Left lung (tissue), 14 donors: ENCODE measurements at places on chromosomes 7 and 10.

DNA sequence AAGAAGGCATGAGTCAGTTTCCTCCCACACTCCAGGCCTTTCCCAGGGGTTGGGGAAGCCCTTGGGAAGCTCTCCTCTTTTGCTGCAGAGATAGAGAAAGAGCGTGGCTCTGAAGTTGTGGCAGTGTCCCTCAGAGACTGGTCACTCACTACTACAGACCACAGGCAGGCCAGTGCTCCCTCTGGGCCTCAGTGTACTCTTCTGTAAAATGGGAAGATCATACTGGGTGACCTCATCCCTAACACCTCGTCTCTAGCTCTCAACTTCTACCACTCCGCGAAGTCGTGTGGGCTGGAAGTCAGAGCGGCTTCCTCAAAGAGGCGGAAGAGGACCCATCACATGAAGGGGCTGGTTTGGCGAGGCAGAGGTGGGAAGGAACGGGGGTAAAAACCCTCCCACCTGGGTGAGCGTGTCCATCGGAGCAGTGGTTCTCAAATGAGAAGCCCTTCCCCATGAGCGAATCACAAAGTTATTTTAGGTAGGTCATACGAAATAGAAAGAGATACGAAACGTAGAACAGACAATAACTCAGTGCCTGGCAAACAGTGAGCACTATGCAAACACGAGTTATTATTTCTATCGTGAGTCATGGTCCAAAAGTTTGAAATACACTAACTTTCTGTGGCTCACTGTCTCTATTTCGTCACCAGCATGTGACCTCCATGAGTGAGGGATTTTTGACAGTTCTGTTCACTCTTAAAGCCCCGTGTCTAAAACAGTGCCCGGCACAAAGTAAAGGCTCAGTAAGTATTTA lies 32.7 kb downstream of the PRKAG2 start:
- no peaks in the 10 kb centered on the region for H3K36me3 ChIP-seq
- H3K4me1 ChIP-seq: peaks cover 56% of the 10 kb centered on the region
- no peaks in the 10 kb centered on the region for H3K27me3 ChIP-seq
- no peak overlapping the region for H3K4me3 ChIP-seq

GRCh38 chr10:44803862-44804261 lies 107.3 kb upstream of the TMEM72 start:
- peaks cover 5% of the 10 kb centered on the region for H3K27me3 ChIP-seq
- no peak overlapping the region for H3K27ac ChIP-seq

- DNase-seq: no peak
- no peaks in the 10 kb centered on the region for H3K27me3 ChIP-seq
- no peak overlapping the region for H3K4me3 ChIP-seq
- no peak overlapping the region for H3K27ac ChIP-seq
Measured at GRCh38 chr7:90191648-90192047, 19.9 kb upstream of the STEAP2 start.

GRCh38 chr7:50121286-50121685 lies 28.2 kb upstream of the ZPBP start:
- DNase-seq: no peak
- no peaks in the 10 kb centered on the region for H3K36me3 ChIP-seq
- no peak overlapping the region for H3K4me3 ChIP-seq
- no peak overlapping the region for H3K27ac ChIP-seq
- H3K27me3 ChIP-seq: no peaks in the 10 kb centered on the region

DNA sequence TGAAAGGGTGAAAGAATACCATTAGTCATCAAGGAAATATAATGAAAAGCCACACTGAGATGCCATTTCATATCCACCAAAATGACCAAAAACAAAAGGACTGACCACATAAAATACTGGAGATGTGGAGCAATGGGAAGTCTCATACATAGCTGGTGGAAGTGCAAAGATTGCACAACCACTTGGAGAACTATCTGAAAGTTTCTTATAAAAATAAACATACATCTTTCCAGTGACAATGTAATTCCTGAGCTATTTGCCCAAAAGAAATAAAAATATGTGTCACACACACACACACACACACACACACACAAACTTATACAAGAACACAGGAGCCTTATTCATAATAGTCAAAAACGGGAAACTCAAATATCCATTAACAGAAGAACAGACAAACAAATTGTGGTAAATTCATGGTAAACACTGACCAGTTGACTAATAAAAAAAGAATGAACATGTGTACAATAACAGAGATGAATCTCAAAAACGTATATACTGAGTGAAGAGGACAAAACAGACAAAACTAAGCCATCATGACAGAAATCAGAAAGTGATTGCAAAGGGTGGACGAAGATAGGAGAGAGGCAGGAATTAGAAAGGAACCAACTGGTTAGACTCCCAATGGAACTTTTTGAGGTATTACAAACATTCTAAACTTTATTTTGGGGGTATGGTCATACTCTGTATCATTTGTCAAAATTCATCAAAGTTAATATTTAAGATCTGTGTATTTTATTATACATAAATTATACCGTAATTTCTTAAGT lies 21.5 kb downstream of the WASL start:
- H3K4me3 ChIP-seq: no peak overlapping the region
- H3K4me1 ChIP-seq: peaks cover 37% of the 10 kb centered on the region
- DNase-seq: no peak
- no peaks in the 10 kb centered on the region for H3K36me3 ChIP-seq

GRCh38 chr10:29245476-29245875 lies 43.4 kb upstream of the LYZL1 start:
- DNase-seq: no peak
- no peak overlapping the region for H3K27ac ChIP-seq
- no peak overlapping the region for H3K4me3 ChIP-seq
- no peaks in the 10 kb centered on the region for H3K4me1 ChIP-seq
- no peaks in the 10 kb centered on the region for H3K36me3 ChIP-seq

- no peak for DNase-seq
- H3K4me1 ChIP-seq: no peaks in the 10 kb centered on the region
- no peak overlapping the region for H3K4me3 ChIP-seq
Measured at GRCh38 chr7:134708692-134709091, 62.0 kb downstream of the BPGM start.

DNA sequence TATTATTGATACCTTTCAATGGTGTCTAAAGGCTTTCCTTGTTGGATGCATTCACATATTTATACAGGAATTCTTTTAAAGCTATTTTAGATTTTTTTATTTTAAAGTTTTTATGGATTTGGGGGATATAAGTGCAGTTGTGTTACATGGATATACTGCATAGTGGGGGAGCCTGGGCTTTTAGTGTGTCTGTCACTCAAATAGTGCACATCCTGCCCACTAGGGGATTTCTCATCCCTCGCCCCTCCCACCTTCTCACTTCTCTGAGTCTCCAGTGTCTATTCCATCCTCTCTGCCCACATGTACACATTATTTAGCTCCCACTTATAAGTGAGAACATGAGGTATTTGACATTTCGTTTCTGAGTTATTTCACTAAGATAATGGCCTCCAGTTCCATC lies 154.0 kb upstream of the MKI67 start:
- no peaks in the 10 kb centered on the region for H3K4me1 ChIP-seq
- no peak overlapping the region for H3K27ac ChIP-seq
- no peak for DNase-seq
- H3K4me3 ChIP-seq: no peak overlapping the region

DNA sequence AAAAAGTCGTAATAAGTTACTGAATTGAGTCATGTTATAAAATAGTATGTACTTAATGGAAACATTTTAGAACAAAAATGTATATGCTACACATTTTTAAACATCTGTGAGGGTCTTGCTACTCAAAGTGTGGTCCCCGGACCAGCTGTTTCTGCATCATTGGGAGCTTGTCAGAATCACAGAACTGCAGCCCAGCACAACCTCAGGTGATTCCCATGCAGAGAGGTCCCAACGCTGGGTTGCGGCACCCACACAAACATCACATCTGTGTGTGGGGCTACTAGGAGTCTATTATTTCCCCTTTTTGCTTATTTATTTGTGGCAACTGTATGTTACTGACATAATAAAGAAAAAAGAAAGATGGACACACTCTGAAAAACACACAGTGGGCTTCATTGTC lies 146.6 kb downstream of the BMS1 start:
- no peak overlapping the region for H3K27ac ChIP-seq
- H3K36me3 ChIP-seq: no peaks in the 10 kb centered on the region
- peaks cover 21% of the 10 kb centered on the region for H3K27me3 ChIP-seq
- H3K4me3 ChIP-seq: no peak overlapping the region

DNA sequence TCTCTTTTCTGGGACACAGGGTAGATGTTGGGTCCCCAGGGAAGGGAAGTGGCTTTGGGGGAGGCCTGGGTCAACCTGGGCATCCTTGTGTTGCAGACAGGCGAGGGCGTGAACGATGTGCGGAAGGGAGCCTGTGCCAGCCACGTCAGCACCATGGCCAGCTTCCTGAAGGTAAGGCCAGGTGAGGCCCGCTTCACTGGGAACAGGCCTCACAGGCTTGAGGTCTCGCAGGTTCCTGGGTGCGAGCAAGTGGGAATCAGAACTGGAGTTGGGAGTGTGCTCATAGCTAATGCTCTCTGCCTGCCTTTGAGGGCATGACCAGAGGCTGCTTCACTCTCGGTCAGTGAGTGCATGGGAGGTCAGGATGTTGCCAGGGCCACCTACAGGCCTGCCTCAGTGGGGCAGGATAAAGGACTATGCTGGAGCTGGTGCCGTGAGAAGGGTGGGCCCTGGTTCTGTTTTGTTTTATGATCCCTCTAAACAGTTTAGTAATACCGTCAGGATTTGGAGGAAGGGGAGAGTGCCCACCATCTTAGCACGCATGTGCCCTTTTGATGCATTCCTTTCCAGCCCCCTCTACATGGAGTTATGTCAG lies 8.4 kb downstream of the DBNL start:
- DNase-seq: no peak
- H3K27me3 ChIP-seq: no peaks in the 10 kb centered on the region
- H3K27ac ChIP-seq: no peak overlapping the region
- no peaks in the 10 kb centered on the region for H3K4me1 ChIP-seq
- no peak overlapping the region for H3K4me3 ChIP-seq

DNA sequence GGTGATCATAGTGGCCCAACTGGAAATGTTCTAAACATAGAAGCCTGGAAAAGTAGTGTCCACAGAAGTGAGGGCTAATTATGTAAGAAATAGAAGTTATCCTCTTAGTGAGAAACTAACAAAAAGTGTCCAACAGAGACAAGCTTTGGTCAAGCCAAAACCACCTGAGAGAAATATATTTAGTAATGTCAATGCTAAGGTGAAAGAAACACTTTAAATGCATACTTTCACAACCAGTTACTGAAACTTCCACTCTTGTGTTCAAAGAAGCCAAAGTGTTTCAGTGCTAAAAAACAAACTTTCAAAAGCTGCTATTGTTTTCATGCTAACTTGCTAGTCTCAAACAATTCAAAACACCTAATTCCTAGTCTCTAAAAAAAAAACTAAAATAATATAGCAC lies 18.1 kb downstream of the RAB11FIP2 start:
- H3K36me3 ChIP-seq: no peaks in the 10 kb centered on the region
- no peaks in the 10 kb centered on the region for H3K27me3 ChIP-seq
- DNase-seq: no peak
- no peaks in the 10 kb centered on the region for H3K4me1 ChIP-seq
- H3K27ac ChIP-seq: no peak overlapping the region

GRCh38 chr10:13632884-13633440 lies 46.2 kb downstream of the PRPF18 start:
- H3K27me3 ChIP-seq: no peaks in the 10 kb centered on the region
- DNase-seq: no peak
- H3K4me1 ChIP-seq: no peaks in the 10 kb centered on the region
- H3K36me3 ChIP-seq: peaks cover 37% of the 10 kb centered on the region
- no peak overlapping the region for H3K4me3 ChIP-seq
- H3K27ac ChIP-seq: peak overlapping the region; percentile 37

GRCh38 chr7:115145512-115145911 lies 223.6 kb downstream of the MDFIC start:
- no peaks in the 10 kb centered on the region for H3K27me3 ChIP-seq
- peaks cover 6% of the 10 kb centered on the region for H3K4me1 ChIP-seq
- peak overlapping the region; percentile 63 for H3K27ac ChIP-seq
- no peaks in the 10 kb centered on the region for H3K36me3 ChIP-seq

DNA sequence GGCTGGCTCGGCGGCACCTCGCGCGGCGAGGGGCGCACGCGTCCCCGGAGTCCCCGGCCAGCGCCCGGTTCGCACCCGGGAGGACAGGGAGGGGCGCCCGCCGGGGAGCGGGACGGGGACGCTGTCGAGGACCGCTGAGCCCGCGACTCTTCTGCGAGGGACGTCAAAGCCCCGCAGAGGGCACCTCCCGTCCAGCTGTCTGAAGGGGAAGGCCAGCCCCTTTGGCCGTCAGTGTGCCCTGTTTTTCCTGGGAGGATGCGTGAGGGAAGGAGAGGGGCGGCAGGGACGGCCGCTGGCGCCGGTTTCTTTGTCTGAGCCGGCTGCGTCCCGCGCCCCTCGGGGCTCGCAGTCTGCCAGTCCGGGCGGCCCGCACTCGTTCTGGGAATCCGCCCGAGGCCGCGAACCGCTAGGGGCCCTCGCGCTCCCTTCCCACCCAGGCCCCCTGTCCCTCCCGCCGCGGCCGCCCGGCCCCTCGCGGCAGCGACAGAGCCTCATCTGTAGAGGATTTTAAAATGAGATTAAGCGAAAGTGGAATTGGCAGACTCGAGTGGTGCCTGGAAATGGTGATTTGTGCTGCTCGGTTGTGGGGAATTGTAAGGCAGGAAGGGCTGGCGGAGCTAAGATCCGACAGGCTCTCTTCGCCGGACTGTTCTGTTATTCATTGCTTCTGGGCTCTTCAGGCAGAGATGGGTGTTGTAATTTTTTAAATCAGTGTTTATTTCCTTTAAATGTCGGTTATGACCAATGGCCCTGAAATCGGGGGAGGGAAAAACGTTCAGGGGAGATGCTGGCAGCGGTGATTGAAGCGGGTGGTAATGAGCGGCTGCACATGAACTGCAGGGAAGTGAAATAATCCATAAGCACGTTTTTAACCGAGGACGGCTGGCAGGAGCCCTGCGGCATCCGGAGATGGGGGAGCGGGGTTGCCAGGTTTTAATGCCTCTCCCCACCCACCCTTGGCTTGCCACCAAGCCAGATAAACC lies 618 bp upstream of the RELN start:
- H3K27ac ChIP-seq: no peak overlapping the region
- no peaks in the 10 kb centered on the region for H3K36me3 ChIP-seq
- peaks cover 3% of the 10 kb centered on the region for H3K4me1 ChIP-seq
- peaks cover 50% of the 10 kb centered on the region for H3K27me3 ChIP-seq
- peak overlapping the region; percentile 3 for H3K4me3 ChIP-seq

DNA sequence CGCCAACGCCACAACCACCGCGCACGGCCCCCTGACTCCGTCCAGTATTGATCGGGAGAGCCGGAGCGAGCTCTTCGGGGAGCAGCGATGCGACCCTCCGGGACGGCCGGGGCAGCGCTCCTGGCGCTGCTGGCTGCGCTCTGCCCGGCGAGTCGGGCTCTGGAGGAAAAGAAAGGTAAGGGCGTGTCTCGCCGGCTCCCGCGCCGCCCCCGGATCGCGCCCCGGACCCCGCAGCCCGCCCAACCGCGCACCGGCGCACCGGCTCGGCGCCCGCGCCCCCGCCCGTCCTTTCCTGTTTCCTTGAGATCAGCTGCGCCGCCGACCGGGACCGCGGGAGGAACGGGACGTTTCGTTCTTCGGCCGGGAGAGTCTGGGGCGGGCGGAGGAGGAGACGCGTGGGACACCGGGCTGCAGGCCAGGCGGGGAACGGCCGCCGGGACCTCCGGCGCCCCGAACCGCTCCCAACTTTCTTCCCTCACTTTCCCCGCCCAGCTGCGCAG lies 424 bp downstream of the EGFR start:
- H3K4me3 ChIP-seq: peak overlapping the region; percentile 58
- no peaks in the 10 kb centered on the region for H3K36me3 ChIP-seq
- peak overlapping the region; percentile 89 for H3K27ac ChIP-seq
- H3K27me3 ChIP-seq: peaks cover 40% of the 10 kb centered on the region
- DNase-seq: peak; percentile 83
